ENCODE measurements at places on chromosomes 1 and 21. TPM values are rescaled to one million over a fixed set of nuclear protein-coding genes. Genes with fewer than 3 reads are reported as not detected.

DNA sequence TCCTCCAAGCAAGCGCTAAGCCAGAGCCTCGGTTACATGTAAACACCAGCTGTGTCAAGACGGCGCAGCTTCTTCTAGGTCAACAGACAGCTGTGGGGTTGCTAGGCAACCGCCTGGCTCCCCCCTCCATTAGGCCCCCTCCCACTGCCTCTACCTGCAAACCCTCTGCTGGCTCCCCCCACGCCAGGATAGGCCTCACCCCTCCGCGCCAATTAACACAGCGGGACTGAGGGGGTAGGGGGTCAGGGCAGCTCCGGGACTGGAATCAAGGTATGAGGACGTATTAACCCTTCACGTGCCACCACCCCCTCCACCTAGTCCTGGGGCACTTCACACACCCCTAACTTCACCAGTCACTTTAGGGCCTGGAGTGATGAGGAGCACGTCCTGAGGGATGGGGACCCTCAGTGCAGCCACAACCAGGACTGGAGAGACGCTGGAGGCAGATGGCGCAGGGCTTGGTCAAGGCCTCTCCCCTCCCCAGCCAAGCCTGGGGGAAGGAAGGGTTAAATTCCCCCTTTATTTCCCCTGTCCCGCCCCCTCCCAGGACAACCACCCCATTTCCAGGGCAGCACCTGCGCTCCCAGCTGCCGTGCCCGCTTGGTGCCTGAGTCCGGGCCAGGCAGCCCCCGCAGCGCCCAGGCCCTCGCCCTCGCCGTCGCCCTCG lies 37.4 kb upstream of the WASF2 start:
- peaks cover 71% of the 10 kb centered on the region for H3K4me1 ChIP-seq
- peak overlapping the region; percentile 46 for H3K4me3 ChIP-seq
- no peaks in the 10 kb centered on the region for H3K36me3 ChIP-seq
- peak overlapping the region; percentile 99 for H3K27ac ChIP-seq
- no peaks in the 10 kb centered on the region for H3K27me3 ChIP-seq
- peak; percentile 92 for DNase-seq

The CLCA4 gene
- total RNA-seq: 0.07 TPM

The IFNAR2 gene
- 19.9 TPM for total RNA-seq

- H3K4me1 ChIP-seq: peaks cover 12% of the 10 kb centered on the region
- no peaks in the 10 kb centered on the region for H3K36me3 ChIP-seq
- H3K27ac ChIP-seq: no peak overlapping the region
- no peaks in the 10 kb centered on the region for H3K27me3 ChIP-seq
Observed at GRCh38 chr1:53218201-53218600, 2.2 kb downstream of the CZIB start.

DNA sequence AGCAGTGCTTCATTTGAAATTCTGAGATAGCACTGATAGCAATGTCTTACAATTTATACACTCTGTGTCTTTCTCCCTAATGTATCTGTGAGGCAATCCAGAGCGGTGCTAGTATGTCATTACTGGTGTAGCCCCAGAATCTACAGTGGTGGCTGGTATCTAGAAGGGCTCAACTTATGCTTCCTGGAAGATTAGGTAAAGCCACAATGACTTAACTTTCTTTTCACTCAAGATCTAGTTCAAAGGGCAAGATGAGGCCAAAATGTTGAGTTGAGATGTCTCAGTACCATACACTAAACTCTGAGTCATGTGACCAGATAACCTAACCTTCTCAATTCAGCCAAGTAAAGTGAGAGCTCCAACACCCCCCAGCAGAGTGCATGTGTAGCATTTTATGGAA lies 77.5 kb downstream of the PAPPA2 start:
- no peak overlapping the region for H3K4me3 ChIP-seq
- H3K36me3 ChIP-seq: no peaks in the 10 kb centered on the region
- H3K27ac ChIP-seq: no peak overlapping the region
- no peak for DNase-seq
- H3K27me3 ChIP-seq: peaks cover 7% of the 10 kb centered on the region
- no peaks in the 10 kb centered on the region for H3K4me1 ChIP-seq

DNA sequence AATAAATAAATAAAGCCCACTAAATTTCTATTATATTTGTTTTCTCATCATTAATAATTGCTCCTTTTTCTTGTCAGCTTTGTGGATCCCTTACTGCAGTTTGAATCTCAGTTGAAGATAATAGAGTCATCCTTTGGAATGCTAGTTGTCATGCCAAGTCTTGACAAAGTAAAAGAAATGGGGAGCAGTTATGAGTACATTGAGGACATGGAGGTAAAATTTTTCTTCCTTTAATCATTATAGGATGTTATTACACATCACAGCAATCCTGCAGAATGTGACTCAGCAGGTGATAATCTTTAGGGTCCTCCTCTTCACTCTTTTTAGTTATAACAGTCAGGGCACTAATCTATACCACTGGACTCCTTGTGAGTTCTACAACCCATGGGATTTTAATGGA lies 24.1 kb downstream of the MROH9 start:
- no peak overlapping the region for H3K4me3 ChIP-seq
- no peaks in the 10 kb centered on the region for H3K4me1 ChIP-seq
- H3K27me3 ChIP-seq: no peaks in the 10 kb centered on the region
- H3K27ac ChIP-seq: no peak overlapping the region

DNA sequence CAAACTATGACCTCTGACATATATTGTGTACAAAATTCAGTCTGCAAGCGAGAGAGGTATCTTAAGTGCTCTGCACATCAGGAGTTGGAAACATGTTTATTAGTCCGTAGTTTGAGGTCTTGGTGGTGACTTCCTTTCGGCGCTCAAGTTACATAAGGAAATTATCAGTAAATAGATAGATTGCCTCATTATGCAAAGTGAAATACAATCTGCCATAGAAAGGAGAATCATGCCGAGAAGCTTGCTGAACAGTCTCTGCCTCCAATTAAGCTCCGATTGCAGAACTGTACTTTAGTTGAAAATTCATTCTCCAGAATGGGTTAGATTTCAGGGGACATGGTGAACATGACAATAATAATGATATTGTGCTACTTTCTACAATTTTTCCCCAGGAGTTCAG lies 271.8 kb downstream of the BRINP2 start:
- H3K4me1 ChIP-seq: no peaks in the 10 kb centered on the region
- DNase-seq: no peak
- no peaks in the 10 kb centered on the region for H3K36me3 ChIP-seq
- no peak overlapping the region for H3K27ac ChIP-seq

DNA sequence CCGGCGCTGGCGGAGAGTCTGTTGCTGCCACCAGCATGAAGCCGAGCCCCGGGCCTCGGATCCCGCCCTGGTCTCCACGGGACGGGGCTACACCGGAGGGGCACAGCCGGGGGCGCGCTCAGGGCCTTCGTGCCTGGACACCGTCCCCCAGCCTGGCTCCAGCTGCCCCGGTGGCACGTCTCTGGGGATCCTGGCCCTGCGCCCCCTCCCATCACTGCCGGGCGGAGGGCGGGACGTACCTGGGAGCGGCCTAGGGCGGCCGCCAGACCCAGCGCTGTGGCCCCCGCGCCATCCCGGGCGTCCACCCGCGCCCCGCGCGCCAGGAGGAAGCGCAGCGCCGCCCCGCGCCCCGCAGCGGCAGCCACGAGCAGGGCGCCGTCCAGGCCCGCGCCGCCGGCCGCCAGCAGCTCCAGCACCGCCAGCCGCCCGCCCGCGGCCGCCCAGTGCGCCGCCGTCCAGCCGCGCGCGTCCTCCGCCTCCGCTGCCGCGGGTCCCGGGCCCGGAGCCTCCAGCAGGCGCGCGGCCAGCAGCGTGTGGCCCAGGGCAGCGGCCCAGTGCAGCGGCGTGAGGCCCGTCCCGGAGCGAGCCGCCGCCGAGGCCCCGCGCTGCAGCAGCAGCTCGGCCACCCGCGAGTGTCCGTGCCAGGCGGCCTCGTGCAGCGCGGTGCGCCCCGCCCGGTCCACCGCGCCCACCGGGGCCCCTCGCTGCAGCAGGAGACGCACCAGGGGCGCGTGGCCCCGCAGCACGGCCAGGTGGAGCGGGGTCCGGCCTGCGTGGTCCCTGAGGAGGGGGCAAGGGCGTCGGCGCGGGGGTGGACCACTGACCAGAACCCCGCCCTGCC lies 1.0 kb downstream of the ANKRD65 start:
- no peaks in the 10 kb centered on the region for H3K27me3 ChIP-seq
- H3K36me3 ChIP-seq: no peaks in the 10 kb centered on the region
- H3K4me1 ChIP-seq: no peaks in the 10 kb centered on the region
- DNase-seq: no peak
- no peak overlapping the region for H3K27ac ChIP-seq

DNA sequence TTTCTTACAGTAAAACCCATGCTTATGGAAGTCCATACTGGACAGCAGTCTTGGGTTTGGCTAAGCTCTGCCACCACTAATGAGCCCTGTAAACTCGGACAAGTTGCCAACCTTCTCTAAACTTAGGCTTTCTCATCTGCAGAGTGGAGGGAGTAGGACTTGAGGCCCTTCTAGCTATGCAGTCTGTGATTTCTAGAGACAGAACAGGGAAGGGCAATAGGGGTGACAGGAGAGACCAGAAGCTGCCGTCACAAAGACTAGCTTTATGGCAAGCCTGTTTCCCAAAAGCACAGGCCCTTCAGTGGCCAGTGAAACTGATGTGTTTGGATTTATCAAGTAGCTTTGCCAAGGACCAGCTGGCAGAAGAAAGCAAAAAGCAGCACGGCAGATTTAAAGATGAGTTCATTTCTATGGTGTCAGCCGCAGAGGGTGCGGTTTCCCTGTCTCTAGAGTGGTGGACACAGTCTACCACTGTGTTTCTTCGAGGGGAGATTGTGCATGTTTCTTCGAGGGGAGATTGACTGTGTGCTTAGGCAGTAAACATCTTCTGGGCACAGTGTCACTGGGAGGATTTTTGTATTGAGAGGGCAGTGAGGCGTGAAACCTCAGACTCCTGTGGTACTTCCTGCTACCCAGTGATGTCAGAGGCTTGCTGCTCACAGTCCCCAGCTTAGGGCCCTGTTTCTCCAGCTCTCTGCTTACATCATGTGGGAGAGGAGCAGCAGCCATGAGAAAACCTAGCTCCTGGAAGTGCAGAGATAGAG lies 119.0 kb downstream of the ROR1 start:
- H3K4me3 ChIP-seq: no peak overlapping the region
- no peaks in the 10 kb centered on the region for H3K36me3 ChIP-seq
- no peak for DNase-seq
- no peaks in the 10 kb centered on the region for H3K27me3 ChIP-seq
- H3K4me1 ChIP-seq: no peaks in the 10 kb centered on the region

DNA sequence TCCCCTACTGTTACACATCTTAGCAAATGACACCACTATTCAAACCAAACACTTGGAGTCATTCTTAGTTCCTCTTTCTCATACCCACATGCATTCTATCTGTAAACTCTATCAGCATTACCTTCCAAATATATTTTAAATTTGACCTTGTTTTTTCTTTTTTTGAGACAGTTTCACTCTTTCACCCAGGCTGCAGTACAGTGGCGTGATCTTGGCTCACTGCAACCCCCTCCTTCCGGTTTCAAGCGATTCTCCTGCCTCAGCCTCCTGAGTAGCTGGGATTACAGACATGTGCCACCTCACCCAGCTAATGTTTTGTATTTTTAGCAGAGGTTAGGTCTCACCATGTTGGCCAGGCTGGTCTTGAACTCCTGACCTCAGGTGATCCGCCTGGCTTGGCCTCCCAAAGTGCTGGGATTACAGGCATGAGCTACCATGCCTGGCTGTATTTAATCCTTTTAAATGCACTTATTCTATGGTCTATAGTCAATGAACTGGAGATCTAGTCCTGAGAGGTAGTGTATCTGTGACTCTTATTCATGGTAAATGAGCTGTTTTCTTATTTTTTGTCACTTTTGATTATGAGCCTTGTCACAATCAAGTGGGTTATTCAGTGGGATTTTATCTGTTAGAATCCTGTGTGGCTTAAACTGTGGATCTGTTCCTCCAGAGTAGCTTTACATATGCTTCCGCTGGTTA lies 73.1 kb downstream of the GATAD2B start:
- no peaks in the 10 kb centered on the region for H3K36me3 ChIP-seq
- DNase-seq: no peak
- H3K4me3 ChIP-seq: no peak overlapping the region
- H3K27me3 ChIP-seq: no peaks in the 10 kb centered on the region
- H3K4me1 ChIP-seq: no peaks in the 10 kb centered on the region
- H3K27ac ChIP-seq: no peak overlapping the region

GRCh38 chr1:235317168-235317567 lies 10.8 kb downstream of the ARID4B start:
- H3K36me3 ChIP-seq: no peaks in the 10 kb centered on the region
- H3K4me3 ChIP-seq: no peak overlapping the region
- peaks cover 13% of the 10 kb centered on the region for H3K4me1 ChIP-seq

The FMN2 gene
- total RNA-seq: 0.97 TPM

The HES3 gene
- total RNA-seq: not detected

- DNase-seq: no peak
- H3K36me3 ChIP-seq: no peaks in the 10 kb centered on the region
- H3K4me1 ChIP-seq: peaks cover 18% of the 10 kb centered on the region
- no peaks in the 10 kb centered on the region for H3K27me3 ChIP-seq
- H3K27ac ChIP-seq: peak overlapping the region; percentile 96
Observed at GRCh38 chr1:204495078-204495753, 611 bp upstream of the PIK3C2B start.

The RCC1 gene
- total RNA-seq: 37.3 TPM

Measured in hepatocyte (in vitro differentiated cells).